ENCODE measurements at places on chromosomes 3 and 15. TPM values are rescaled to one million over a fixed set of nuclear protein-coding genes. Genes with fewer than 3 reads are reported as not detected.

STRIT1 gene
- total RNA-seq, result not detected

NRROS gene
- 0.12 TPM for total RNA-seq

FETUB gene
- not detected for total RNA-seq

COL6A5 gene
- total RNA-seq, result not detected

GPX1 gene
- total RNA-seq, result 330 TPM

GOLGA8J gene
- total RNA-seq, result not detected

DNA sequence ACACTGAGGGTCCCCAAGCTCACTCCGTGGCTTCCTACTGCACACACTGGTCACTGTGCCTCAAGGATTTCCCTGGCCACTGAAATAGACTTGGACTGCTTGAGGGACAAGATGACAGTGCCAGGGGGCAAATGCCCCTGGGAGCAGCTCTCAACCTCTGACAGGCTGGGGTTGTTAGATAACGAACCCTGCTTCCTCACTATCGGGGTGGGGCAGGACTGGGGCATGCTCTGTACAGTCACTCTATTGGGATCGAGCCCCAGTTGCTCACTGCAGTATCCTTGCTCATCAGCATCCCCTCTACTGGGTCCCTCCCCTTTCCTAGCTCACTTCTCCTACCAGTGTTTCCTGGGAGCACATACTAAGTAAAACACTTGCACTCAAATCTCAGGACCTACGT is 610.8 kb downstream of the NTRK3 start:
- no peak overlapping the region for H3K4me3 ChIP-seq
- no peaks in the 10 kb centered on the region for H3K27me3 ChIP-seq
- no peaks in the 10 kb centered on the region for H3K36me3 ChIP-seq

DNA sequence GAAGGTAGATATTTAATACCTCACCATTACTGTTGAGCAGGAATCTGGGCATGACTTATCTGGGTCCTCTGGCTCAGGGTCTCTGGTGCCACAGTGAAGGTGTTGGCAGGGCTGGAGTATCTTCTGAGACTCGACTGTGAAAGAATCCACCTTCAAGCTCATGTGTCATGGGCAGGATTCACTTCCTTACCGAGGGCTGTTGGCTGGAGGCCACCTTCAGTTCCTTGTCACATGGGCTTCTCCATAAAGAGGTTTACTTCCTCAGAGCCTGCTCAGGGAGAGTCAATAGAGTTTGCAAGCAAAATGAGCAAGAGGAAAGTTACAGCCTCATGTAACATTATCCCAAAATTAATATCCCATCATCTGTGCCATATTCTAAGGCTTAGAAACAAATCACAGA is 459.5 kb downstream of the NR2F2 start:
- no peak overlapping the region for H3K4me3 ChIP-seq
- no peaks in the 10 kb centered on the region for H3K27me3 ChIP-seq
- H3K36me3 ChIP-seq, result no peaks in the 10 kb centered on the region
- no peak overlapping the region for H3K27ac ChIP-seq
- DNase-seq, result no peak
- no peaks in the 10 kb centered on the region for H3K4me1 ChIP-seq

- H3K4me1 ChIP-seq, result peaks cover 7% of the 10 kb centered on the region
- H3K36me3 ChIP-seq, result no peaks in the 10 kb centered on the region
- no peak overlapping the region for H3K27ac ChIP-seq
- H3K4me3 ChIP-seq, result no peak overlapping the region
- no peak for DNase-seq
- peaks cover 29% of the 10 kb centered on the region for H3K27me3 ChIP-seq
Measured at GRCh38 chr3:72255791-72256559, 471.0 kb upstream of the PROK2 start.

- H3K36me3 ChIP-seq, result no peaks in the 10 kb centered on the region
- H3K4me1 ChIP-seq, result no peaks in the 10 kb centered on the region
- no peaks in the 10 kb centered on the region for H3K27me3 ChIP-seq
Measured at GRCh38 chr3:128201158-128201755, 48.0 kb downstream of the EEFSEC start.

GRCh38 chr3:69901802-69902201 is 97.7 kb upstream of the SAMMSON start:
- H3K4me1 ChIP-seq, result no peaks in the 10 kb centered on the region
- no peak overlapping the region for H3K27ac ChIP-seq
- H3K27me3 ChIP-seq, result no peaks in the 10 kb centered on the region
- H3K36me3 ChIP-seq, result no peaks in the 10 kb centered on the region

All from HCT116 (cell line).